ENCODE measurements at places on chromosomes 2 and 18. TPM values are rescaled to one million over a fixed set of nuclear protein-coding genes. Genes with fewer than 3 reads are reported as not detected.

Gene AUP1
- 233 TPM for total RNA-seq

Gene ZNF396
- 1.3 TPM for total RNA-seq

DNA sequence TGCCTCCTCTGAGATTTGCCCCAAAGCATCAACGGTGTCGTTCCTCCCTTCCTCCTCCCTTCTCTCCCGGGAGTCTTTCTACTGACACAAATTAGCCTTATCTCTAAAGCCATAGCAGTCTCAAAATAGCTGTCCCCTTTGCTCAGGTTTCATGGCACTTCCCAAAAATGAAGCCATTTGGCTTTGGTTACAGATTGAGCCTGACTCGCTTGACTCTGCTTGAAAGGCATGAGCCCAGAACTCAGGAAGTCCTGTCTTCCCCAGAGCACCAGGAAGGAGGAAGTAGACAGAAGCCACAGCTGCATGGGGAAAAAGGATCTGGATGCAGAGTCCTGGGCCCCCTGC, 234.4 kb upstream of the RGPD4 start:
- H3K4me1 ChIP-seq = no peaks in the 10 kb centered on the region
- H3K27me3 ChIP-seq = no peaks in the 10 kb centered on the region
- H3K4me3 ChIP-seq = no peak overlapping the region

DNA sequence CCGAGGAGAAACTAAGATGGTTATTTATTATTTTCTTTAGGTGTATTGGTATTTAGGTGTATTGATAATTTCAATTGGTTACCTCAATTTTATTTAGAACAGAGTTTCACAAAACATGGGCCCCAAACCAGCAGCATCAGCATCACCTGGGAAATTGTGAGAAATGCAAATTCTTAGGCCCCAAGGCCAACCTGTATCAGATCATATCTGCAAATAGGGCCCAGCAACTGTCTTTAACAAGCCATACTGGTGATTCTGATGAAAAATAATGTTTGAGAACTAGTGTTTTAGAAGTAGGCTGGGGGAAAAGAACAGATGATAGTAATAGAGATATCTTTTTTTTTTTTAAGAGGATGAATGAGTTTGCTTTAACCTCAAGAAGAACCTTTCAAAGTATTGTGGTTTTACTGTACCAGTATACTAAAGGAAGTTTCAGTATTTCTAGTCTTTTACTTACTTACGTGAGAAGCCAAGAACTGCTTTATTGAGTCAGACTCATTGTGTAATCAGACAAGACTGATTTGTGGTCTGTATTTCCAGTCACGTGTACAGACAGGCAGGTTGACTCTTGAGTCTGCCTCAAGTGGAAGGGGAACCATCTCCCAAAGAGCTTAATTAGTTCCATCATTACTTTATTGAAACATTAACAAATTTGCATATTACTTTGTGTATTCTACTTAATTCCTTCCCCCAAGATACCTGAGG, 60.4 kb upstream of the GAREM1 start:
- no peak overlapping the region for H3K27ac ChIP-seq
- no peak overlapping the region for H3K4me3 ChIP-seq
- H3K27me3 ChIP-seq = peaks cover 7% of the 10 kb centered on the region

GRCh38 chr2:128447538-128447995, 128.9 kb upstream of the HS6ST1 start:
- H3K4me1 ChIP-seq = no peaks in the 10 kb centered on the region
- H3K27ac ChIP-seq = no peak overlapping the region
- no peak for DNase-seq
- H3K27me3 ChIP-seq = peaks cover 10% of the 10 kb centered on the region

GRCh38 chr18:48706731-48707130, 167.9 kb downstream of the CTIF start:
- no peaks in the 10 kb centered on the region for H3K36me3 ChIP-seq
- H3K4me3 ChIP-seq = no peak overlapping the region
- no peaks in the 10 kb centered on the region for H3K27me3 ChIP-seq
- H3K27ac ChIP-seq = no peak overlapping the region
- no peak for DNase-seq

DNA sequence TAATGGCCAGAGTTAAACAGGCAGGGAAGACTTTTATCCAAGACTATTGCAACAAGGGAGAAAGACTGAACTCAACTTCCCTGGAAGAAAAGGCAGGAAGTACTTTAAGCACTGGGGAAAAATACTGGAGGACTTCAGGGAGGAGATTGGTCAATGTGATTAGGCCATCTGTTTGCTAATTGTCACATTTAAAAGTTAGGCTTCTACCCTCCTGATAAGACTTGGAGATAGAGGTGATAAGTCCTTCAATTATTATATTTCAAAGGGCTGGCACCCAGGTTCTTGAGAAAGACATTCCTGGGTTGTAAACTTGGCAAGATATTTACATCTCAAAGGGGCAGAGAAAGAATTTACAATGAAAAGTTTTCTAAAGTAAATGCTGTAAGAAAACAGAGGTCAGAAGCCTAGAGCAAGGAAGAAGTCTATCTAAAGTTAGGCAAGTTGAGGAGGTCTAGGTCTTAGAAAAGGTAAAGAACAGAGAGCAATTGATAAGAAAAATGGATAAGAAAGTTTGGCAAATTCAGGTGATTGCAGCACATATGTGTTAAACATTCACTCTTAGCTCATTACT, 48.4 kb downstream of the DTNA start:
- H3K27me3 ChIP-seq = peaks cover 54% of the 10 kb centered on the region
- no peaks in the 10 kb centered on the region for H3K4me1 ChIP-seq
- H3K27ac ChIP-seq = no peak overlapping the region
- H3K36me3 ChIP-seq = no peaks in the 10 kb centered on the region

DNA sequence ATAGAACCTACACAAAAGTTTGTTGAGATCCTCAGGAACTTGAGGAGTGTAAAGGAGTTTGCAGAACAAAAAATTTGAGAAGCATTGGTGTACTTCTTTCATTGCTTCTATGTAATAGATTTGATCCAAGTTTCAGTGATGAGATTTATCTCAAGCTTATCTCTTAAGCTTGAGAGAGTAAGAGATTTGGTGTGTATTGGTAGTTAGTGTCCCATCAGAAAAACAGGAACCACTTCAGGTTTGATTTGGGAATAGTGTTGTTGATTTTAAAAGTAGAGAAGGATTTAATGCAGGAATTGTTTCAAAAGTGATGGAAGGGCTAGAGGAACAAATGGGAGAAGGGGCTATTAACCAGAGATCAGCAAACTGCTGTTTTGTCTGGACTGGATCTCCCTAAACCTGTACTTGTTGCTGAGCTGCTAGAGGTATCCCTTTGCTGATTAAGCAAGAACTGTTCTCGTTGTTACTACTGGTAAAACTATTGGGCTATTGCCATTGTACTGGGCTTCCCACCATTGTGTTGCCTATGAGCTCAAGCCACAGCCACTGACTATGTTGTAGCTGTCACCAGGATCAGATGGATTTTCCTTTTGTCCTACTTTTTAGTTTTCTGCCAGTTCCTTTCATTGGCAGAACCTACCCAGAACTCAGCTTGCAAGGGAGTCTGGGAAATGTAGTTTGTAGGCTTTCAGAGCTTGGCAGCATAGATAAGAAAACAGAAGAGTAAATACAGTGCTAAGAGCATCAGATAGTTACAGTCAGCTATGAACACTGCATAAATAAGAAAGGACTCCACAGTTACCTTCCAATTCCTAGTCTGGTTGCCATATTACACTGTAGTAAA, 39.3 kb downstream of the RAB10 start:
- no peak overlapping the region for H3K27ac ChIP-seq
- no peaks in the 10 kb centered on the region for H3K36me3 ChIP-seq
- DNase-seq = no peak
- no peaks in the 10 kb centered on the region for H3K27me3 ChIP-seq

- no peak for DNase-seq
- H3K27me3 ChIP-seq = no peaks in the 10 kb centered on the region
- no peaks in the 10 kb centered on the region for H3K36me3 ChIP-seq
These were observed 24.8 kb downstream of the CYRIA start for GRCh38 chr2:16640867-16641266.

DNA sequence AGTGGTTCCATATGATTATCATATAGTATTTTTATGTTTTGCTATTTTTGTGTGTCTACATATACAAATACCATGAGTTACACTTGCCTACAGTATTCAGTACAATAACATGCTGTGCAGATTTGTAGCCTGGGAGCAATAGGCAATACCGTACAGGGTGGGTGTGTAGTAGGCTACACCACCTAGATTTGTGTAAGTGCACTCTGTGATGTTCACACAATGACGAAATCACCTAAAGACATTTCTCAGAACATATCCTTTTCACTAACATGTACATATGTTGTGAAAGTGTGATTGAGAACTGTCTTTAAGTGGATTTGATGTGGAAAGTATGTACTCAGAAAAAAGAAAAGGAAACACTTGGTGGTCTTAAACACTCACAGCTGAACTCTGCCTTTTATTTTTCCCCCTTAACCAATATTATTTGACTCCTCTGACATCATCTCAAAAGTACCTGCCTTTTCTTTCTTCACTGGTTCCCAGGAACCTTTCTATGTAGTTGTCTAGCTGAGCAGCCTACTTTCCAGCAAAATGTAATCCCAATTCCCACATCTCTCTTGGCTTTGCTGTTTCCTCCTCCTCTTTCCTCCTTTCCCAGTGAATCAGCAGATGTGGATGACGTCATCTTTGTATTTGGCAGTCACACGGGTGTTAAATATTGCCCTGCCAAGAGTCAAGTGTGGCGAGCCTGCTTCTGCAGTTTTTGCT, 47.7 kb downstream of the OSBPL6 start:
- H3K27me3 ChIP-seq = peaks cover 38% of the 10 kb centered on the region
- H3K27ac ChIP-seq = no peak overlapping the region
- H3K4me3 ChIP-seq = no peak overlapping the region
- DNase-seq = no peak
- no peaks in the 10 kb centered on the region for H3K4me1 ChIP-seq
- H3K36me3 ChIP-seq = no peaks in the 10 kb centered on the region

DNA sequence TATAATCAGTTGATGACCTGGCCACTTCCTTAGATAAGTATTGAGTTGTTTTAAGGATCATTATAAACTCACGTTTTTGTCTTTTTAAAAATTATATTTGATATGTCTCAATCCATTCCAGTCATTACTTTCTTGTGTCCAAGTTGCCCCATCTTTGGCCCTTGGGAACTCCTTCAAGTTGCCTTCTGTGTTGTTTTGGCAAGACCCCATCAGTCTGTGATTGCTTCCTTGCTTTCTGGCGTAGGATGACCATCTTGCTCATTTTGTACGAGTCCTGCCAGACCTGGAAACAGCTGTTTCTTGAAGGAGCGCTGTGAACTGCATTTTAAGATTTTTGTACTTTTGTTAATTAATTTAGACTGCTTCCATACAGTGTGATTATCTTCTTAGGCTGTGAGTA, 68.9 kb upstream of the ITM2C start:
- DNase-seq = no peak
- H3K27ac ChIP-seq = no peak overlapping the region
- peaks cover 39% of the 10 kb centered on the region for H3K36me3 ChIP-seq
- H3K4me3 ChIP-seq = no peak overlapping the region

GRCh38 chr18:27181726-27182125, 3.4 kb downstream of the CHST9 start:
- H3K27ac ChIP-seq = no peak overlapping the region
- H3K4me1 ChIP-seq = no peaks in the 10 kb centered on the region
- no peak for DNase-seq
- no peak overlapping the region for H3K4me3 ChIP-seq
- peaks cover 10% of the 10 kb centered on the region for H3K36me3 ChIP-seq

- peak; percentile 66 for DNase-seq
- peak within 1 kb of the TSS; percentile 67 for H3K4me3 ChIP-seq
- no peak within 1 kb of the TSS for H3K27ac ChIP-seq
- H3K27me3 ChIP-seq = peaks cover 38% of the 10 kb centered on the region
- H3K4me1 ChIP-seq = peaks cover 11% of the 10 kb centered on the region
These were observed at the start of gene CFAP221 for GRCh38 chr2:119544075-119544938. CFAP221 (plus strand) TSS chr2:119544449; CDS start chr2:119546132, 1,683 bp downstream.

GRCh38 chr2:237652181-237652580, 24.8 kb downstream of the LRRFIP1 start:
- H3K27me3 ChIP-seq = peaks cover 20% of the 10 kb centered on the region
- H3K4me3 ChIP-seq = no peak overlapping the region
- H3K4me1 ChIP-seq = peaks cover 10% of the 10 kb centered on the region
- DNase-seq = no peak
- H3K27ac ChIP-seq = no peak overlapping the region

DNA sequence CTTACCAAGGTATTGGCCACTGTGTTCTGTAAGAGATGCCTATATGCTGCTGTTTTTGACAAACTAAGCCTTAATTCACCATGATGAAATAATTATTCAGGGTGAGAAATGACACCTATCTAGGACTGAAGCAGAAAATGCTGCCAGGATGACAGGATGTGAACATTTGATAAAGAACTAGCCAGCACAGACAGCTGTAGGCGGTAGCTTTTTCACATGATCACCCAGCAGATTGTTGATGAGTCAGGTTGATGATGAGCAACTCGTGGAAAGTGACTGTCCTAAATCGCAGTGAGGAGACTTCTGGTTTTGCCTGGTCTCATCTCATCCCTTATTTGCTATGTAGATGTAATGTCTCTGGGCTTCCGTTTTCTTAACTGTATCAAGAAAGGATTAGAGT, 144.1 kb downstream of the PRPF40A start:
- peak overlapping the region; percentile 54 for H3K4me3 ChIP-seq
- peaks cover 7% of the 10 kb centered on the region for H3K4me1 ChIP-seq
- H3K27ac ChIP-seq = peak overlapping the region; percentile 72
- H3K36me3 ChIP-seq = no peaks in the 10 kb centered on the region
- peak; percentile 72 for DNase-seq

All from natural killer cell treated with Interleukin-12 subunit alpha and Interleukin-12 subunit beta and Interleukin-15 and Interleukin-18, amount 100 ng/mL, for 72 hours (primary cell).